ENCODE measurements at places on chromosomes 16 and 17.

DNA sequence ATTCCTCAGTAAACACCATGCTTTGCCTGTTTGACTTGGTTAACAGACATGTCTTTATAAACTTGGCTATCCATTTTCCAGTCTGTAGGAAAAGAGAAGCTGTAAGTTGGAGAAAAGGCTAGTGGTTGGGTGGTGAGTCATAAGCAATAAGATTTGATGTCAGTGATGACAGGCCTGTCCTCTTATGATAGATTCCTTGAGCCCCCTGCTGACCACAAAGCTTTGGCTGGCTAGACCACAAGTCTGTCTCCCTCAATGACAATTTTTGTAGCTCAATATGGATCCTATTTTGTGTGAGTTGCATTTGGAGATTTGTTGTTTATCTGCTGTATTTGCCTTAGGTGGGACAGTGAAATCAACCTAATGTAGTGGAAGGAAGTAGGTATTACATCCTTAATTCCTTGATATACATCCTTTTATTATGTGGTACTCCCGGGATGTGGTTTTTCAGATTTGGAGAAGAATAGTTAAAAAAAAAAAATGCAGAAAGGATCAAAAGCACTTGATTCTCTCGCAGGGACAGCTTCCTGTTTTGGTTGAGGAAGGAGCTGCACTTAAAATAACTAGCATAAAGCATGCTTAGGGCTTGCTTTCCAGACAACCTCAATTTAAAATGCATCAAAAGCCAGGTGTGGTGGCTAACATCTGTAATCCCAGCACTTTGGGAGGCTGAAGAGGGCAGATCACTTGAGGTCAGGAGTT lies 67.4 kb downstream of the SIAH1 start:
- no peak for DNase-seq

DNA sequence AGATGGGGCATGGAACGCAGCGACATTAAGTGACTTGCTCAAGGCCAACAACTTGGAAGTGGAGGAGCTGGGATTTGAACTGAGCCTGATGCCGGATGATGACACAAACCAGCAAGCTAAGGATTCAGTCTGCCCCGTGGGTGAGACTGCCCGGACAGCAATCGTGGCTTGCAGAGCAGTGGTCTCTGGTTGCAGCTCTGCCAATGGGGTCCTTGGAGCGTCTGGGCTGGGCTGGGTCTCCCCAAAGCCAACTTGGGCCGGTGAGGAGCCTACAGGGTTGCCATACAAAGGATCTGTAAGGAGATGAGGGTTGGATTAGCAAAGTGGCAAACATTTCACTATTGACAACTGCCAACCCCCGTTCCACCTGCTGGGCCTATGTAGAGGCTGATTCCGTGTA lies 2.6 kb upstream of the CRISPLD2 start:
- DNase-seq: no peak

GRCh38 chr16:30092373-30093010 lies 768 bp upstream of the TBX6 start:
- DNase-seq: peak; percentile 66

- no peak for DNase-seq
Observed at GRCh38 chr17:78821961-78822360, 18.7 kb downstream of the USP36 start.

GRCh38 chr17:46127524-46127923 lies 65.7 kb downstream of the KANSL1 start:
- DNase-seq: no peak

DNA sequence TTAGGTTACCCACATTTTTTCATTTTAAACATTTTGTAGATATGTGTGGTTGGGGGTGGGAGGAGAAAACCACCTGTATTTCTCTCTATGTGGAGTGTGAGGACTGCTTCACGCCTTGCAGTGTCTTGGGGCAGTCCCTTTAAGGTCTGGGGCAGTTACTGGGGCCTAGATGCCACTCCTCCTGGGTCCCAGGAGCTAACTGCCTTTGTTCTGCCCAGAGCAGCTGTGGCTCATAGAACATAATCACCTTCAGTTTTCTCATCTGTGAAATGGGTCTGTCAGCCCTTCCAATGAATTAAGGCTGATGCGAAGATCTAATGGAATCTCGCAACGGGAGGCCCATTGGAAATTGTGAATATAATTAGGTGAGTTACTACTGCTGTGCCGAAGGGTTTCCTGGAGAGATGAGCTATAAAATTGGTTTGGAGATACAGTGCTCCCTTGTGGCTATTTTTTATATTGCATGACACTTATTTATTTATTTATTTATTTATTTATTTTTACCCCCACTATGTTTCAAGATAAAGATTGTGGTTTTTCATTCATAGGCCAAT lies 22.9 kb downstream of the DHRS7C start:
- DNase-seq: no peak

DNA sequence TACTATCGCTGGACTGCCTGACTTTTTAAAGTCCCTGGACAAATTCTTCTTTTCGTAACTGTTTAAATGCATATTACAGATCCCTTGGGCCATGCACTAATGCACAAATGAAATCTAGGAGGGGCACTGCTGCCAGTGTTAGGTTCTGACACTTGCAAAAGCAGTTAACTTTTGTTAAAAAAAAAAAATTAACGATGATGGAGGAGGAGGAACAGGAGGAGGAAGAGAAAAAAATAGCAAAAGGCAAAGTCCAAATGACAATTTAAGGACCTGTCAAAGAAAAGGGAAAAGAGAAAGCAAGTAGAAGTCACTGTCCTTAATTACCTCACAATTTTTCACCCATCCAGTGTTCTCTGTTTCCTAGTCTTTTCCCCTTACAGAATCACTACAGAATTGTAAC lies 97.8 kb upstream of the CORO6 start:
- no peak for DNase-seq

DNA sequence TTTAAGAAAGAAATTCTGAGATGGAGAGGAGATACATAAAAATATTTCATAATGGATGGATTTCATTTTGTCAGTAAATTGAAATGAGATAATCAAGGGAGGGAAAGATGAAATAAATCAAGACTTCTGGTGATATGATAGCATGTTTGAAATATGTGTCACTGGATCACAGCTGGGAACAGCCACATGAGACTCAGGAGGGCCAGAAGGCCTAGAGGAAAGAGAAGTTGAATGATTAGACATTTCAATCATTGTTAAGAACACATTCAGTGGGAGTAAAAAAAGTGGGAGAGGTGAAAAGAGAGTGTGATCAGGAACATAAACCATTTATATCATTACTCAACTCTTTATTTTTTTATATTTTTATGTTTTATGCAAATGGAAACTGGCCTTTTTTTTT lies 933.4 kb downstream of the KCNJ2 start:
- DNase-seq: no peak

- no peak for DNase-seq
Observed at GRCh38 chr17:63675607-63676546, 24.0 kb downstream of the LIMD2 start.

GRCh38 chr17:65097110-65097509 lies 40.1 kb upstream of the RGS9 start:
- no peak for DNase-seq

GRCh38 chr16:12455287-12455798 lies 348.3 kb downstream of the CPPED1 start:
- peak; percentile 48 for DNase-seq

GRCh38 chr16:24915576-24915975 lies 69.8 kb downstream of the SLC5A11 start:
- DNase-seq: no peak

DNA sequence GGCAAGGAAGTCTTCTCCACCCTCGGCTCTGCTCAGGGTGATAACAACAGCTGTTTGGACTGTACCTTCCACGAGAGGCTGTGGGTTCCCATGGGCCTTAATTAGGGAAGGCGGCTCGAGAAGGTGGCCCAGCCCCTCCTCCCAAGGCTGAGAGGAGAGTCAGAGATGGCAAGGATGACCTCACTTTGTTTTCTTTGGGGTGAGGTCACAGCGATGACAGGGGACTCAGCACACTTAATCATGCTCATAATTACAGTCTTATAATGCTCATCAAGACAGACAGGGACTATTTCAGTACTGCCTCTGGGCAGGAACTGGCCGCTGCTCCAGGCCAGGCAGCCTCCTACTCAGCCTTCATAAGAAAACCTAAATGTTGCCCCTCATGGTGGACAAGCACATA lies 19.7 kb downstream of the WFDC1 start:
- no peak for DNase-seq

- DNase-seq: no peak
Observed at GRCh38 chr17:73639322-73639721, 4.9 kb downstream of the SDK2 start.

Data from stimulated activated CD4-positive, alpha-beta T cell treated with anti-CD3 and anti-CD28 coated beads, Interleukin-4, amount 100 ng/mL, for 24 hours (primary cell).